ENCODE measurements at places on chromosomes 12 and 14. TPM values are rescaled to one million over a fixed set of nuclear protein-coding genes. Genes with fewer than 3 reads are reported as not detected.

FAIM2 gene
- total RNA-seq, result 0.99 TPM

SDR39U1 gene
- 13.5 TPM for total RNA-seq

NR1H4 gene
- total RNA-seq, result 0.39 TPM

ADCY4 gene
- total RNA-seq, result 9.6 TPM

HSPB8 gene
- 26.8 TPM for total RNA-seq

NXPH4 gene
- 6.6 TPM for total RNA-seq

OR4E1 gene
- total RNA-seq, result not detected

Data from skin of body (tissue), 3 donors.